Thyroid gland (tissue), 4 donors: ENCODE measurements at places on chromosomes 12 and 14.

DNA sequence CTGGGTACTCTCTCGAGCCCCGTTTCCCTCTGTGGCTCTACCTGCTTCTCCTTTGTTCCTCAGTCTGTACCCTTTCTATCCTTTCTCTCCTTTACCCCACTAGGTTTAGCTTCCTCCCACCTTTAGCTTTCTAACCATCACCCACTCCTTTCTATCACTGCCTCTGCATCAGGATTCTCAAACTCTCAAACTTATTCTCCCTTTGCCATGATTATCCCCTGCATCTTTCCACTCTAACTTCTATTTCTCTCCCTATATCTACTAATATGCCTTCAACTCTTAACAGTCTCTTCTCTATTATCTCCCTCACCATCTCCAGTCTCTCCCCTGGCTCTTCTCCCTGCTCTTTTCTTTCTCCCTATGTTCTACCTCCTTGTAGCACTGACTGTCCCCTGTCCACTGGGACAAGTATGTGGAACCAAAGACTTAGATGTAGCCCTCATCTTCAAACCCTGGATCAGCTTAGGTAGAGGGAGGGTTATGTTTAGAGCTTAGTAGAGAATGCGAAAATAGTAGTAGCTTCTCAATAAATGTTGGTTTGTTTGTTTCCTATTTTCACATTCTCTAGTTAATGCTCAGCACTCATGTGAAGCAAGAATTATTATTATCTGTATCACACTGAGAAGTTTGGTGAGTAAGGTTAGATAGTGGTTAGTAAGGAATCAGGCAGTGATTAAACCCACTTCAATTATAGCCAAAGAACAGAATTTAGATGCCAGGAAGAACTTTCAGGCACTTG is 3.4 kb downstream of the GDF11 start:
- no peak for DNase-seq

GRCh38 chr12:109771746-109772621 is 58.4 kb downstream of the FAM222A start:
- no peak for DNase-seq

DNA sequence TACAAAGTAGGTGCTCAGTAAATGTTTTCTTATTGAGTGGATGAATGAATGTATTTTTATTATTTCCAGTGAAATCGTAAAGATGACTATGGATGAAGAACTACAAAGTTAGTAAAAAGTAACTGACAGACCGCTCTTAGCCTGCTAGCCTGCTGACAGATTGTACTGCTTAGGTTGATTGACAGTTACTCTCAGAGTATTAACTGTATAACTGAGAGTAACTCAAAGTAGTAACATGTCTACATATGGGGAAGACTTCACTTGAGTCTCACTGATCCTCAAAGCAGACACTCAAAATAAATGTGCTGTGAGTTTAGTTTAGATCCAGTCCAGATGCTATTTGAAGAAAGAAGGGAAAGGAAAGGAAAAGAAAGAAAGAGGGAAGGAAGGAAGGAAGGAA is 272.3 kb upstream of the AMIGO2 start:
- DNase-seq, result no peak

- no peak for DNase-seq
Measured at GRCh38 chr12:11958221-11959091, 112.3 kb upstream of the BCL2L14 start.

DNA sequence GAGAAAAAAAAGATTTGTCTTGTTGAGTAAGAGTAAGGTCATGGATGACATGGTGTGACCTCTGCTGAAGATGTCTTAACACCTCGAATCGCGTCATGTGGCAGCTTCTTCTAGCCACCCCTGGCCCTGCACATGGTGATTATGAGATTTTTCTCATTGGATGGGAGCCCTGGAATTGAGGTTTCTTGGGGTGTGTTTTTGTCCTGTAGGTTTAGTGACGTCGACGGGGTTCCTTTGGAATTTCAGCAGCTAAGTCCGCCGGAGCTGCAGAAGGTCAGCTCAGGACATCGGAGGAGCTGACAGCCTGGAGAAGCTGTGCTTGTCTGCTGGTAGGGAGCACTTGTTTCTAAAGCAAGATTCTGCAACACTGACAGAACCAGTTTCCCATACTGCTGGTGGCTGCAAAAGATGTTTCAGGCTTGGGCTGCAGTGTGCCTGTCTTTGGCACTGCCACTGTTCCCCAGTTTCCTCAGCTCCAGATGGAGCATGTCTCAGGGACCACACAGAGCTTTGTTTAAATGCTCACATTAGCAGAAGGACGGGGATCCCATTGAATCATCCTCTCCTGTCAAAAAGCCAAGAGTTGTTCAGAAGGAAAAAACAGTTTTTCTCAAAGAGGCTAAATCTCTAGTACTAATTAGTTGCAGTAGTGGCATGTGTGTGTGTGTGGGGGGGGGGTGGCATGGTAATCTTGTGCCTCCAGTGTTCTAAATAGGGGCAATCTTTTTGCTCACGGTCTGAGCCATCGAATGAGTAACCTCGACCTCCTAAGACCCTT is 5.2 kb upstream of the FOS start:
- DNase-seq, result no peak
